Forelimb muscle (tissue), 1 donor: ENCODE measurements at places on chromosomes 1 and 21. TPM values are rescaled to one million over a fixed set of nuclear protein-coding genes. Genes with fewer than 3 reads are reported as not detected.

Gene LCE1E
- polyA plus RNA-seq = not detected

Gene PKP1
- polyA plus RNA-seq = 4.6 TPM

Gene VN1R5
- polyA plus RNA-seq = not detected

Gene ADCY10
- polyA plus RNA-seq = 0.18 TPM

Gene FAM43B
- polyA plus RNA-seq = 0.58 TPM

Gene KCNK2
- polyA plus RNA-seq = 2.5 TPM

Gene LIX1L
- polyA plus RNA-seq = 25.5 TPM

Gene TCEANC2
- 5.4 TPM for polyA plus RNA-seq

Gene STRIP1
- polyA plus RNA-seq = 30.5 TPM

Gene LENEP
- not detected for polyA plus RNA-seq

Gene CLEC20A
- polyA plus RNA-seq = not detected

Gene CCDC185
- not detected for polyA plus RNA-seq
